ENCODE measurements at places on chromosomes 12 and 14.

GRCh38 chr12:121237415-121237814 lies 27.5 kb downstream of the P2RX4 start:
- DNase-seq, result no peak

DNA sequence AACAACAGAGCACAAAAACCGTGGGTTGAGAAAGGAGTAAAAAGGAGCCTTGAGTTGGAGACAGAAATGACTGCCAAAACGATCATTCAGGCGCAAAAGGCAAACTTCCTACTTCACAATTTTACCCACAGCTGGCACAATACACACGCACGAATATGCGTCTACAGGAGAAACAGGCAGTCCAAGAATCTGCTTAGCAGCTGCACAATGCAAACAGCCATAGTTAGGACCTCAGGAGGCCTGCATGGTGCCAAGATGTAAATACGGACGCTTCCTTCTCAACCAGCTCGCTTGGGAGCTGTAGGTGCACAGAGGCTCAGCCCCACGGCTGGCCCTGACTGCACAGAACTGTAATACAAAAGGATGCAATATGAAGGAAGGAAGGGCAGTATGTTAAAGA lies 250.1 kb upstream of the CAND1 start:
- no peak for DNase-seq

DNA sequence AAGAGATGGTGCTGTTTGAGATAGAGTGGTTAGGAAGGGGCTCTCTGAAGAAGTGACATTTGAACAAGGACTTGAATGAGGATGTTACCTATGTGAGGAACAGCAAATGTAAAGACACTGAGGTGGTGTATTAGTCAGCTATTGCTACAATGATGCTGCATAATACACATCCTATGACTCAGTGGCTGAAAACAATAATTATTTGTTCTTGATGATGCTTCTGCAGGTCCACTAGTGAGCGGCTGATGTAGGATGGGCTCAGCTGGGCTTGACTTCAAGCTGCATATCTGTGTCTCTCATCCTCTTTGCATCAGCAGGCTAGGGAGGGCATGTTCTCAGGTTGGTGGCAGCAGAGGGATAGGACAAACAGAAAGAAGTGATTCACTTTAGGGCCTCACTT lies 21.4 kb upstream of the CLMN start:
- no peak for DNase-seq

- peak; percentile 11 for DNase-seq
These were observed 335.6 kb downstream of the TMEM121 start for GRCh38 chr14:105861985-105862465.

GRCh38 chr12:93127107-93127560 lies 198.0 kb upstream of the EEA1 start:
- DNase-seq, result no peak

DNA sequence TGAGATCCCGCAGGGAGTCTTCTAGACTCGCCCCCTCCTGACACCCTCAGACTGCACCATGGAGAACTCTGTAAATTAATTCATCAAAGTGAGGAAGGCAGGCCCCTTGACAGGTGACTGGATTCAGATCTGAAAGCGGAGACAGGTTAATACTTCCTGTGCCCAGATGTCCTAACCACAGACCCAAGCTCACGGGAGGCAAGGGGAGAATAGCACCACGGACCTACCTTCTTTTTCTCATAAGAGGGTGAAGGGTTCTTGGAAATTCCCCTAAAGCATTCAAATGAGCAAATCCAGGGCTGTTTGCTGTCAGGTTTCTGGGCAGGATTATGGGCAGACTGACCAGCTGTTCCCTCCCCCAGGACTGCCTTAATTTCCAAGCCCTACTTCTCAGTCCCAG lies 170.0 kb downstream of the ZFP36L1 start:
- no peak for DNase-seq

- no peak for DNase-seq
These were observed 65.4 kb downstream of the GLT1D1 start for GRCh38 chr12:128918481-128919260.

DNA sequence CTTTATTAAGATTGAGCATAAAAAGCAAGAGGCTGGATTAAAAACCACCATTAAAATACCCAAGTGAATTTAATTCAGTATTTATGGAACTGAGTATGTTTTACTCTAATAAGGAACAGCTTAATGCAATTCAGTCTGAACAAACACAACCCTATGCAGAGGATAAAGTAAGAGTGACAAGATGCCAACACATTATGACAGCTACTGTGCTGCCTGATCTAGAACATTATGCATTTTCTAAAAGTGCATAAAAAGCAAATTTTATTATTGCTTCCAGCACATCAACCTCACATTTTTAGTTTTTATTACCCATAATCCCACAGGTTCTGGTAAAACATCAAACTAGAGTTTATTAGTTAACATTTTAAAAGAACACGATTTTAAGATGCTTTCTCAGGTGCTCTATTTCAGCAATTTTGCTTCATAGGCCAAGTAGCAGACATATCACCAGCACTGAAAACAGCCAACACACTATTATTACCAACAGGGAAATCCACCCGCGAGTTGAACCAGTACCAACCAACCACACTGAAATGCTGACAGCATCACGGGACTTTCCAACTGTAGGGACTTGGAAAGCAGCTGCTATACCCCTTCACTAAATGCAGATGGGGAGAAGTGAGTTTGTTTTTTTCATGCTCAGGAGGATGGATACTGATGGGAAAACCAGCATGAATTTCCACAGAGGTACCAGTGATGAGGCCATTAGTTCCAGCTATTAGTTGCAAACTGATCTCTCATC lies 372.1 kb downstream of the KCNH5 start:
- no peak for DNase-seq

DNA sequence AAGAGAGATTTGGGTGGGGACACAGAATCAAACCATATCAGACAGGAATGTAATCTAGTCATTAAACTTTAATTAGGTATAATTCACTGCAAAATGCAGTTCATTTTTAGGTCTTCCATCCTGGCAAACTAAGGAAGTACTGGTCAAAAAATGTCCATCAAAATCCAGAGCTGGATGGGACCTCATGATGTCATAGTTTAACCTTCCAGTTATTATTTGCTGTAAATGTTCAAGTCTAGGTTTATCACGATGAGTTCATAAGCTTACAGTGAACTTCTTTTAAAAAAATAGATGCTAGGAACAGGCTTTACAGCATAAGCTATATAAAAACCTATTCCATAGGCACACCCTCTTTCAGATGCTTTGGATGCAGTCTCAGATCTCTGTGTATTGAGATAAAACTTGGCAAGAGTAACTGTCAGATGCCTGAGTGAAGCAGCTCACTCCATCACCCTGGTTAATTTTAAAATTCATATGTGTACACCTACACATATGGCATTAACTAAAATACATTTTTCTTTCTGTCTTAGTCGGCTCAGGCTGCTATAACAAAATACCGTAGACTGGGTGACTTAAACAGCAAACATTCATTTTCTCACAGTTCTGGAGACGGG lies 7.9 kb downstream of the SSPN start:
- DNase-seq, result no peak

- no peak for DNase-seq
These were observed 29.7 kb downstream of the PLEKHH1 start for GRCh38 chr14:67562776-67563150.

DNA sequence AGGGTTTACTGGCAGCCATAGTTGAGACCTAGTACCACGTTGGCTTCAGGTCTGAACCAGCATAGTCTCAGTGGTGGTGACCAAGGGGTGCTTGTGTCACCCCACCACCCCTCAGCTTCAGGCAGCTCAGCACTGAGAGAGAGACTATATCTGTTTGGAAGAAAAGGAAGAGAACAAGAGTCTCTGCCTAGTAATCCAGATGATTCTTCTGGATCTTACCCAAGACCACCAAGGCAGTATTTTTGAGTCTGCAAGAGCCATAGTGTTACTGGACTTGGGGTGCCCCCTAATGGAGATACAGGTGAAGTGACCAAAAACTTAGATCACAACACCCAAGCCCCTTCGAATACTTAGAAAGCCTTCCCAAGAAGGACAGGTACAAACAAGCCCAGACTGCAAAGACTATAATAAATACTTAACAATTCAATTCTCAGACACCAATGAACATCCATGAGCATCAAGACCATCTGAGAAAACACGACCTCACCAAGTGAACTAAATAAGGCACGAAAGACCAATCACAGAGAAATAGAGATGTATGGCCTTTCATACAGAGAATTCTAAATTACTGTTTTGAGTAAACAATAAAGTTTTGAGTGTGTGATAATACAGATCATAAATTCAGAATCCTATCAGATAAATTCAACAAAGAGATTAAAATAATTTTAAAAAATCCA lies 107.0 kb downstream of the HELB start:
- DNase-seq, result no peak

- no peak for DNase-seq
These were observed 288.6 kb downstream of the DPF3 start for GRCh38 chr14:72605096-72605920.

- no peak for DNase-seq
These were observed 251.6 kb downstream of the TRHDE start for GRCh38 chr12:72523754-72524153.

DNA sequence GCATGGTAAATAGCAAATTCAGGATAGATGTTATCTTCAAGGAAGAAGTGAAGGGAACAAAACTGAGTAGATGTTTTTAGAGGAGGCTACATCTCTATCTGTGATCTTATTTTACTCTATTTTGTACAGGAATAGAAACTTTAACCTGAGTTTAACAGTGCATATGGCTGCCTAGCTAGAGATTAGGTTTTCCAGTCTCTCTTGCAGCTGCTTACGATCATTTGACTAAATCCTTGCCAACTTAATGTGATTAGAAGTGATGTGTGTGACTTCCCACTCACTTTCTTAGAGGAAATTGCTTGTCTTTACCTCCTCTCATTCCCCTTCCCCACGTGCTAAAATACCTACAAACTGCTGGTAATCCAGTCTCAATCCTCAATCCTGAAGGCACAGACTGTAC lies 26.5 kb upstream of the SLC15A5 start:
- no peak for DNase-seq

DNA sequence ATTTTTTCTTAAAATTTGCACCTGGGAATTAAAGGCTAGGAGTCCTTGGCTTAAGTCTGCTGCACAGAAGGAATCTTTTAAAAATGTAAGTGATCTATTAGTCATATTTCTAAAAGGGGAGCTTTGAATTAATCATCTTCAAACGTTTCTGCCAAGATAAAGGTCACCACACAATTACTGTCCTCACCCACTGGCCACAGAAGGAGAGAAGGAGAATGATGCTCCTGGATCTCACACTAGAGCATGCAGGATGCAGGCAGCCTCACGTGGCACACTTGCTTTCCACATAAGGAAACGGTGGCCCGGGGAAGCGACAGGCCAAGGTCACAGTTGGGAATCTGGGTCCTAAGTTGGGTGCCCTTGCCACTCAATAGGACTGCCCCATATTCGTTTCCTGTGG lies 16.9 kb downstream of the PLEKHG7 start:
- no peak for DNase-seq

DNA sequence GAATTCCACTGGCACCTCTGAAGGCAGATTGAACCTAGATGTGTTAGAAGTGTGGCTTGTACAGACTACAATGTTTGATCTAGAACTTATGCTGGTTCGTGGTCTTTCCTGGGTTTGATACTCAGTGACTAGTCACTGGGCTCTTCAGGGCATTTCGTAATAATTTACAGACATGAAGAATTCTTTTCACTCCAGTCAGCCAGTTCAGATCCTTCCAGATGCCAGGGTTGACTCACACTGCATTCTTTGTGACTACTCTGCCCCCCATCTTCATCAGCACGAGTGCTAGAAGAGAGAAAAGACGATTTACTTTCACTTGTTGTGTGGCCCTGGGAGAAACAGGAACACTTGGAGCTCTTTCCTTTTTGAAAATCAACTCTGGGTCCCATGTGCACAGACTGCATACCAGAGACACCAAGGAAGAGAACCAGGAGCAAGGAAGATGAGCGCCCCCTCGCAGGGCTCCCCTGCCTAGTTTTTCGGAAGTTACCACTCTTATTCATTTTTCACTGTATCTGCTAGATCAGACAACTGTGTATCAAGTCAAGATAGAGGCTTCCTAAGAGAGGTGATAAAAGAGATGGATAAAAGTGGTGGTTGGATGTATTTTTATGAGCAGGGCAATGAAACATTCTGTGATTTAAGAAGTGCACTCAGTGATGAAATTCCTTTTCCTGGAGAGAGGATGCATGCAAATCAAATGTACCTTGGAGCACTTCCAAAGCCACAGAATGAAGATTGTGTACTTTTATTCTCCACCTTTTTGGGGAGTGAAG lies 33.5 kb upstream of the EVL start:
- DNase-seq, result no peak

DNA sequence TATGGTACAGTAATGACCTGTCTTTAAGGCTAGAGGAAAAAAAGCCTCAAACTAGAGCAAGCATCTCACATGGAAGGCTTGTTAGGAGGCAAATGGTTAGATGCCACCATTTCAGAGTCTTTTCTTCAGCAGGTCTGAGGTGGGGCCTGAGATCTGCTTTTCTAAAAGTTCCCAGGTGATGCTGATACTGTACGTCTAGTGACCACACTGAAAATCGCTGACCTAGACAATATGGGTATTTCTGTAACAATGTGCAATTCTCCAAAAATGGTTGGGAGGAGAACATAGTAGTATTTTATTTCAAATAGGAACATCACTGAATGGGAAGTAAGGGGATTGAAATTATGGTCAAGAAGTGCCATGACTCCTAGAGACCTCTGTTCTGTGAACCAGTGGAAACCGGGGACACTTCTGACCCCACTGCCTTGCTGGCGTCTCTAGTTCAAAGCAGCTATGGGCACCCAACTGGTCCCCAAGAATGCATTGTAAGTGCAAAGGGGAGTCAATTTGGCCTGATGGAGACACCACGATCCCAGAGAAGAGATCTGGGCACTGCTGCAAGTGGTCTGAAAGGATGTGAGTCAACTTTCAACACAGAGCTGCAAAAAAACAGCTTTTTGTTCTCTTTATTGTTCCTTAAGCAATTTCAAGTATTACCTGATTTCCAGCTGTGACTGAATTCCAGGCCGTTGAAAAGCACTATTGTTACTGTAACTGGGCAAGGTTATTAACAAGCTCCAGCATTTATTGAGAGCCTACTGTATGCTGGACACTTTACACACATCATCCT lies 54.4 kb upstream of the PLEKHG7 start:
- DNase-seq, result no peak

- no peak for DNase-seq
These were observed 1.5 kb downstream of the PRDM4 start for GRCh38 chr12:107759410-107759809.

GRCh38 chr14:55240526-55241178 lies 30.6 kb upstream of the FBXO34 start:
- no peak for DNase-seq

All from stimulated activated naive CD4-positive, alpha-beta T cell treated with Interleukin-2 at 50 U/mL for 16 hours (primary cell).